ENCODE measurements at places on chromosomes 1 and 21. TPM values are rescaled to one million over a fixed set of nuclear protein-coding genes. Genes with fewer than 3 reads are reported as not detected.

FAM131C gene
- not detected for total RNA-seq

PDC gene
- not detected for total RNA-seq

LAD1 gene
- total RNA-seq: 47.5 TPM

MPZL1 gene
- 32.0 TPM for total RNA-seq

ILDR2 gene
- 1.3 TPM for total RNA-seq

HEYL gene
- 15.7 TPM for total RNA-seq

IL23R gene
- total RNA-seq: 0.29 TPM

ATG4C gene
- 2.1 TPM for total RNA-seq

LEPR gene
- total RNA-seq: 12.8 TPM

NEGR1 gene
- 13.2 TPM for total RNA-seq
